NCI-H526 (cell line): ENCODE measurements at places on chromosomes 12 and 14.

- DNase-seq: peak; percentile 53
These were observed 5.1 kb downstream of the AHNAK2 start for GRCh38 chr14:104973135-104973384.

DNA sequence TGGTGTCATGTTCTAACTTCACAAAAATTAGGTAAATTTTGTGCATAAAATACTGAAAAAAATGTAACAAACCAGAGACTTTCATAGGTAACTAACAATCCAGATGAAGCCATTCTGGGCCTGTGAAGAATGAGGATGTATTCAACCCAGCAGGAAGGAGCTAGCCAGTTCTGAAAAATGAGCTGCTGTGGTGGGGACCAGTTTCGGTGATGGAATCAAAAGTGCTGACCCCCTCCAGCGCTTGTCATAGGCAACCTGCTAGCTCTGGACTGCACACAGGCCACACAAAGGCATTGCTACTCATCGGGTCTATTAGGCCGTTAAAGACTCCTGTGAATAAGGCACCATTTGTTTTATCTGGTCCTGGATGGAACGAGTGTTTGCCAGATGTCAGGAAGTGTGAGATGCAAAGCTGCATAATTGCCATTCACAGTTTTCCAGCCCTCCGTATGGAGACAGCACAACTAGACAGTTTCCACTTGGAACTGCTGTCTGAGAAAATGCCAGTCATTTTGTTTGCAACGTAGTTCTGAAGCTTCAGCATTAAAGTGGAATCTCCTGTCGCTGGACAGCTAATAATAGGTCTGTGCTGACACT is 3.3 kb upstream of the RIMBP2 start:
- peak; percentile 30 for DNase-seq

GRCh38 chr12:131188131-131189050 is 234.7 kb downstream of the ADGRD1 start:
- no peak for DNase-seq

GRCh38 chr14:85057221-85057620 is 472.7 kb upstream of the FLRT2 start:
- no peak for DNase-seq

DNA sequence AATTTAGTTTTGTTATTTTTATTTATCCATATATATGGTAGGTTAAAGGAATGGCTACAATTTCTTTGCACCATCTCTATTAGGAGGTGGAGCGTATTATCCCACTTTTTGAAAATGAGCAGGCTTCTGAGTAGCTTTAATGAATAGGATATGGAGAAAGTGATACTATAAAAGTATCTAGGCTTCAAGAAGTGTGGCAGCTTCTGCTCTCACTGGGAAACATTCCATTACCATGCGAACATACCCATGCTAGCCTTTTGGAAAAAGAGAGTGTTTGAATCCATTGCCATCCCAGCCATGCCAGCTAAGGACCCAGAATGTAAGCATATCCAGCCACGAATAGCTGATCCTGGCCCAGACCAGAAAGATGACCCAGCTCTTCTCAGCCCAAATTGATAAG is 107.3 kb downstream of the SLC38A4 start:
- DNase-seq: no peak

GRCh38 chr12:130806574-130806973 is 32.5 kb downstream of the STX2 start:
- DNase-seq: no peak
